ENCODE measurements at places on chromosomes 7 and 10. TPM values are rescaled to one million over a fixed set of nuclear protein-coding genes. Genes with fewer than 3 reads are reported as not detected.
A peak's percentile ranks its signal among the peaks of the same experiment; 100 is the strongest.

DNA sequence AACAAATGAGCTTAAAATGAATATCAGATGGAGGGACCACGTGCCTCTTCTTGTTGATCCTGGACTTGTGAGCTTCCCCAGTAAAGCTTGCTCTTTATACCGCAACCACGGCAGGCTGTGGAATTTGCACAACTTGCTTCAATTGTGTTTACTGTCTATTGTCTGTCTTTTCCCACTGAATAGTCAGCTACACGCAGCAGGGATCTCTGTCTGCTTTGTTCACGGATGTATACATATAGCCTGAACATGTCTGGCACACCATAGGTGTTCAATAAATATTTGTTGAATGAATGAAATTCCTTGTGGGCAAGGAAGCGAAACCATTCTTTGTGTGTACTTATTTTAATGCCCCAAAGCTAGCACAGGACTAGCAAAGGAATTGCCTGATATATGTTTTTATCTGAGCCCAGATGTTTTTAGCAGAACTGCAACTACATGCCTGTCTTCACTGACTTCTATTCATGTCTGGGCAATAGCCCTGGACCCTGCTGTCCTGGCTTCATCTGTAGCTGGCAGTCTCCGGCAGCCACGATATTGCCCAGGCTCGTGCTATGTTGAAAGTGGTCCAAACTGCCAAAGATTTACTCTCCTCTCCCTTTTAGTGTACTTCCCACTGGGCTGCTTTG is 29.9 kb upstream of the IFRD1 start:
- no peak for DNase-seq

DNA sequence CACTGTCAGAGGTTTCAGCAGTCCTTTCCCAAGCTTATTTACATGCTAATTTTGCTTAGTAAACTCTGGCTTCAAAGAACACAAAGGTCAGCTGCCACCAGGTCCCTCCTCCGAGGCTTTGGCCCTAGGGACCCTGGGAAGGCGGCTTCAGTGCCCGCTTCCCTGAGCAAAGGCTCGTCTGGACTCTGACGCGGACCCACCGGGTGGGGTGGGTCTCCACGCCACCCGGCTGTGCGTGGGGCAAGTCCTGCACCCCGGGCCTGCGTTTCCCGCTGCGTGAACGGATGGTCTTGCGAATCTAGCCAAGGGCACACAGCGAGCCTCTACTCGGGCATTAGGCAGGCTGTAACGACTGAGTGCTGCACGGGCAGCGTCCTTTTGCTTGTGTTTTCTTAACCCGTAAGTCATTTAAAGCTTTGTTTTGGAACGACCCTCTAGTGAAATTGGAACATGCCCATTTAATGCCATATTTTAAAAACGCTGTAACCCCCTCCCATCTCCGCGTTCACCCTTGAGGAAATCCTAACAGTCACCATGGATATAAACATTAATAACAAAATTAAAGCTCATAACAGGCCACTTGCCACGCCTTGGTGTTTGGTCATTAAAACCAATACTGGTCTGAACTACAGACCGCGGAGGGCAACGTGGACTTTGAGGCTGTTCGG is 828 bp downstream of the BNIP3 start:
- no peak for DNase-seq

DNA sequence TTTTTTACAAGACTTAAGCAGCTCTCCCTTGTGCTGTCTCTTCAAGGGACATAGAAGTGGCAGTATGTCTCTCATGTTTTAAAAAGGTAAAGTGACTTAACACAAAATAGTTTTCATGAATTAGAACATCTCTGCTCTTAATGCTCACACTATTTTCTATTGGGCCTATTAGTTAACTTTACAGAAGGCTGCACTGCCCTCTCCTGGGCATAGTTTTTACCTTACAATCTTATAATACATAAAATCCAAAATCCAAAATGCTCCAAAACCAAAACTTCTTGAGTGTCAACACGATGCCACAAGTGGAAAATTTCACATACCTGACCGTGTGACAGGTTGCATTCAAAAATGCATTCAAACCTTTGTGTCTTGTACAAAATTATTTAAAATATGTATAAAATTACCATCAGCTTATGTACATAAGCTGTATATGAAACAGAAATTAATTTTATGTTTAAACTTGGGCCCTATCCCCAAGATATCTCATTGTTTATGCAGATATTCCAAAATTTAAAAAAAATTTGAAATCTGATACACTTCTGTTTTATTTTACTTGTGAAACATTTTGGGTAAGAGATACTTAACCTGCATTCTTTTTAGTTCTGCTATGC is 25.8 kb downstream of the TES start:
- peak; percentile 74 for DNase-seq

GRCh38 chr7:50679218-50680007 is 103.3 kb downstream of the GRB10 start:
- DNase-seq = no peak

GRCh38 chr7:98091061-98091460 is 15.6 kb upstream of the LMTK2 start:
- no peak for DNase-seq

DNA sequence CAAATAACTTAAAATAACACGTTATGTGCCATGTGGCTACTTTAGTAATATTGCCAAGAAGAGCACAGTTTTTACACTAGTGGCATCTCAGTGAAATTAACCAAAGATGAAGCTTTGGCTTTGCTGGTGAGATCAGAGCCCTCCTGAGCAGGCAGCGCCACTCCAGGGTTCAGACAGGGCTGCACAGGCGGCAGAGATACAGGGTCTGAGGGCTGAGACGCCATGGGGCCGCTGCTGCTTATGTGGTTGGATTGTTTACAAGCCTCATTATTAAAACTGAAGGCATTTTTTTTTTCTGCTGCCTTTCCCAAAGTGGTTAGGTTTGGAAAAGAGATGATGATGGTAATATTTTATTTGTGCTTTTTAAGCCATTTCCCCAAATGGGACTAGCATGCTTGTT is 68.8 kb upstream of the DNAJB6 start:
- no peak for DNase-seq

- no peak for DNase-seq
Measured at GRCh38 chr7:39810204-39810642, 139.8 kb upstream of the CDK13 start.

DNA sequence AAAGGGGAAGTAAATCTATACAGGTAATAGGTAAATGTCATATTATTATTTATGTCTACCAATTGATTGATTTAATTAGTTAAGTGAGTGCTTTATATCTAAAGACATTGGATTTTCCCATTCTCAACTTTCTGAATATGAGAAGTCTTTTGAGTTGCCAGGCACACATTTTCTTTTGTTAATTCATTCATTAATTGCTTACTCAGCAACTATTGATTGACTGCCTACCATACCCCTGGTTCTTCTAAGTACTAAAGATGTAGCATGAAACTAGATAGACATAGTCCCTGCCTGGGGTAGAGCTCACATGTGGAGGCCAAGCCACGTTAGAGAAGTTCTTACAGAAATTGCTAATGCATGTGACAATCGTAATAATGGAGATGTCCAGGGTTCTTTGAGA is 253.1 kb upstream of the LYZL1 start:
- DNase-seq = no peak

- DNase-seq = no peak
Measured at GRCh38 chr10:24202181-24202570, 6.8 kb upstream of the KIAA1217 start.

GRCh38 chr7:80207501-80207900 is 72.9 kb downstream of the GNAI1 start:
- DNase-seq = no peak

WDFY4 gene
- total RNA-seq = 1.9 TPM

IL6 gene
- not detected for total RNA-seq

OPN4 gene
- total RNA-seq = not detected

DMBT1 gene
- total RNA-seq = not detected

NUTM2E gene
- total RNA-seq = not detected

CALML5 gene
- not detected for total RNA-seq

CRYGN gene
- total RNA-seq = not detected

PPIF gene
- total RNA-seq = 36.4 TPM

MSS51 gene
- total RNA-seq = 0.72 TPM

MYPN gene
- not detected for total RNA-seq

LAMB4 gene
- total RNA-seq = 0.46 TPM
